ENCODE measurements at places on chromosomes 4 and X. TPM values are rescaled to one million over a fixed set of nuclear protein-coding genes. Genes with fewer than 3 reads are reported as not detected.

DNA sequence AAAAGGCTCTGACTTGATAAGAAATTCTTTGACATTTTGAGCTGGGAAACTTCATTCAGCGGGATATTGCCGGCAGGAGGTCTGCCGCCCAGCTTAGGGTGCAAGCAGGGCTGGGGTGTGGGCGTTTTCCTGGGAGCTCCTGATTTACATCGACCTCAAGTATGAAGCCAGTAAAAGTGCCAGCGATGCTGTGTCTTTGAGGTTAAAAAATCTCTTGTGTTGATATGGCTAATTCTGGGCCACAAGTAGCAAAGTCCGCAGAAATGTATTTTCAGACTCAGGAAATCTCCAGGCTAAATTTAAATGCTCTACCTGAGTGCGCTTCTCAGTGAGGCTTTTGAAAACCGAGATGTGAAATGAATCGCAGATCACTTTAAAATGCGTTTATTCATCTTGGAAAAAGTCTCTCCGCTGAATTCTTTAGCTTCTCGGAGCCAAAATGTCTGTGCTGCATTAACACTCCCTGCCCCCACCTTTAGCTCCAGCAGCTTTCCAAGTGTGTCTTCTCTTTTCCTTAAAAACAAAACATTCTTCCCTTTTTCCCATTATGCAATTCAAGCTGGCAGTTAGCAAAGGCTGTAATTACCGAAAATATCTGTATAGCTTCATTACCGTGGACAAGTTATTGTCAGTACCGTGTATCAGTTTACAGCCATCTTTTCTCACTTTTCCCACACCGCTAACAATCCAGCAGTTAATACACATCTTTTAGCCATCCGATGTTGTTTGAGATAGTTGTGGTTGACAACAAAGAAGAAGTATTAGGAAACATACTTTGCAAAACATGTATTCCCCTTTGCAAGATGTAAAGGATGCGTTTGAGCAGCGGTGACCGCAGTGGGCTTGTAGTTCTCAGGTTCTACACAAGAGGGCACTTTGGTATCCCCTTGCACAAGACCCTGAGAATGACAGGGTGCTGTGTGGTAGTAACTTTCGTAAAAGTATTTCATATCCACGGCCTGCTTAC lies 136.0 kb upstream of the STX18 start:
- DNase-seq: no peak

DNA sequence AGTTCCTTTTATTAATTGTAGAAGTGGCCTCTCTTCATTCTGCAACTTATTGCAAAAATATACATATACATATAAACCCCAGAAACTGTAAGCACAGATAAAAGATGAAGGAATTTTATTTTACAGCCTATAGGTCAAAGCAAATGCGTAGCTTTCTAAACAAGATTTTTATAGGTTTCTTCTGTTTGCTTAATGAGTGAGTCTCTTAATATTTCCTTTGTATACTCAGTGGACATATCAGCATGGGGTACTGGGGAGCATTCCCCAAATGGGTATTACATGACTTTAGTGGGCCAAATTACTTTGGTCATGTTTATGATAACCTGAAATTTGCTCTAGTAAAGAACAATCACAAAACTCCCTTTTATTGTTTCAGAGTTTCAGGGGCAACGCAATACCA lies 1698.6 kb upstream of the IGFBP7 start:
- DNase-seq: no peak

DNA sequence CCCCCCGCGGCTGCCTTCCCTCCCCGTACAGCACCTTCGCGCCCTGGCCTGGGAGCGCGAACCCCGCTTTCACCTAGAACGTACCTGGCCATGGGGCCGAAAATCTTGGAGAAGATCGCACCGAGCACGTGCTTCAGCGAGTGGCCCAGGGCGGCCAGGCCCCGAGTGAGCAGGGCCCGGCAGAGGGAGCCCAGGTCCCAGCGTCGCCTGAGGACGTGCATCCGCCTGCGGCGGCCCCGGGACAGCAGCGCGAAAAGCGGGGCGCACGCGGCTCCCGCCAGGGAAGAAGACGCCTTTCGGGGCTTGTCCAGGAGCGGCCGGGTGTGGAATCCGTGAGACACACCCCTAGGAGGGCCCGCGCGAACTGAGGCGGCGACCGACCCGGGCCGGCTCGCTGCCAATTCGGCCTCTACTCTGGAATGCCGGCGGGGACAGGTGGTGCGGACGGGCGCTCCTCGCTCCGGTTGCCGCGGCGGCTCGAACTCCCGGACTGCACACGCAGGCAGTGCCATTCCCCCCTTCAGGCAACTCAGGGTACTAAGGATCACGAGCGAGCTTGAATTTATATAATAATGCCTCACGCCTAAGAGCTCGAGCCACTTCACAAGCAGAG lies at the start of gene HS6ST2:
HS6ST2 (minus strand) TSS at position 539 of the 613 bp plus-strand sequence.
- DNase-seq: peak; percentile 34

GRCh38 chr4:71677568-71677967 lies 106.3 kb downstream of the GC start:
- no peak for DNase-seq

GRCh38 chrX:136130931-136131833 lies 16.2 kb upstream of the FHL1 start:
- DNase-seq: no peak

Gene CT45A3
- not detected for total RNA-seq

Gene BEX5
- total RNA-seq: 2.4 TPM

Gene ABLIM2
- 11.1 TPM for total RNA-seq

Gene GLA
- total RNA-seq: 33.9 TPM

Measured in colonic mucosa (tissue), 4 donors.